IPS-NIHi11 (cell line): ENCODE measurements at places on chromosomes 2 and 18.
A peak's percentile ranks its signal among the peaks of the same experiment; 100 is the strongest.

GRCh38 chr18:48519431-48520100, 19.3 kb upstream of the CTIF start:
- no peak for DNase-seq

DNA sequence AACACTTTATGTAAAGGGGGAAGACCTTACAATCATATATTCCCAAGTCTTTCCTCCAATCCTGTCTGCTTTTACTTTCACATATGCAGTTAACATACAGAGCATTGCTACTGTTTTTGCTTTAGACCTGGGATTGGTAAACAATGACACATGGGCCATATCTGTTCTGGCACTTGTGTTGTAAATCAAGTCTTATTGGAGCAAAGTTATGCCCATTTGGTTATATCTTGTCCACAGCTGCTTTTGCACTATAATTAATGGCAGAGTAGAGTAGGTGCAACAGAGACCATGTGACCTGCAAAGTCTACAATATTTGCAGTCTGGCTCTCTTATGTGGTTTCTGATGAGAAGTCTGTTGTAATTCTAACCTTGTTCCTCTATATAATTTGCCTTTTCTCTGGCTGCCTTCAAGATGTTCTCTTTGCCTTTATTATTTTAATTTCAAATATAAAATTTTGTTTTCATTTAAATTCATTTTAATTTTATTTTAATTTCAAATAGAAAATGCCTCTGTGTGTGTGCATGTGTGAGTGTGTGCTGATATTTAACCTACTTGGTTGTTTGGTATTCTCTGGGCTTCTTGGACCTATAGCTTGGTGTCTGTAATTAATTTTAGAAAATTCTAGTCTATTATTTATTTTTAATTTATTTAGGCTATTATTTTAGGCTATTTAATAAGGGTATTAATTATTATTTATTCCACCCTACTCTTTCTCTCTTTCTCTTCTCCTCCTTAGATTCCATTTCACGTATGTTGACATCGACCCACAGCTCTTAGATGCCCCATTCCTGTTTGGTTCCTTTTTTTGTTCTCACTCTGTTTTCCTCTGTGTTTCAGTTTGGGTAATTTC, 16.8 kb upstream of the LPIN1 start:
- no peak for DNase-seq

GRCh38 chr2:212766921-212767320, 228.3 kb upstream of the ERBB4 start:
- DNase-seq: no peak

GRCh38 chr2:227507963-227508362, 36.0 kb downstream of the AGFG1 start:
- no peak for DNase-seq

GRCh38 chr18:27428716-27429475, 243.8 kb upstream of the CHST9 start:
- no peak for DNase-seq

- no peak for DNase-seq
Observed at GRCh38 chr2:67169417-67170140, 227.6 kb upstream of the ETAA1 start.

- no peak for DNase-seq
Observed at GRCh38 chr18:1464444-1465217, 560.0 kb downstream of the ADCYAP1 start.

- no peak for DNase-seq
Observed at GRCh38 chr18:63681449-63682340, 20.0 kb upstream of the SERPINB3 start.

GRCh38 chr2:174623106-174623637, 25.6 kb upstream of the WIPF1 start:
- DNase-seq: no peak

DNA sequence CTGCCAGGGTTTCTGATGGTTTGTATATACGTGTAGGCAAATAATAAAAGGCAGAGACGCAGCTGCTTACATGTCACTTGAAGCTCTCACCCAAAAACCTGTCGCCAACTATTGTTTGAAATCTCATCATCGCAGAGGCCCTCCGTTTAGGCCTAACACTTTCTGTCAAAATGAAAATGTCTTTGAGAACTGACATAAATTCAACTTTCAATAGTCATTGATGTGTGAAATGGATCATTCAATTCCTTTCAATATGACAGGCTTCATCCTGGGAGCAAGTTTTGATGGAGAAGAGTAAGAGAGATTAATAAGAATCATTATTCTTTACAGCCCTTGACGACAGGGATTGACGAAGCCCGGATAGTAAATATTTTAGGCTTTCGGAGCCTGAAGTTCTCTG, 2.7 kb downstream of the ACTG2 start:
- no peak for DNase-seq

- no peak for DNase-seq
Observed at GRCh38 chr18:5975111-5976002, 80.0 kb upstream of the TMEM200C start.

DNA sequence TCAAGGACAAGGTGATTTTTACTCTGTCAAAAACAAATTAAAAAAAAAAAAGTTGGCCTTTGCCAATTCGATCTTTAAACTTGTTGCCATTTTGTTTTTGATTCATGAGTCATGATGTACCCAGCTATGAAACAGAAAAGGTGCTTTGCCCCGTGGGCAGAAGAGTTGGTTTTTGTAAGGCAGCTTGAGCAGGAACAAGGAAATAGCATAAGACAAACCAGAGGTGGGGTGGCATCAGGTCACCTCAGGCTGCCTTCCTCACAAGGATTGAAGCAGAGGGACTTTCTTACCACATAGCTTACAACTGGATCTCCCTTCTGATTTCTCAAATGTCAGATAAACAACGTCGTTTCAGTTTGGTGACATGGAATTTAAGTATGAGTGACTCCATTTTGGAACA, 123.8 kb downstream of the ARL4C start:
- DNase-seq: no peak

GRCh38 chr2:55097461-55098410, 47.5 kb upstream of the RTN4 start:
- no peak for DNase-seq

DNA sequence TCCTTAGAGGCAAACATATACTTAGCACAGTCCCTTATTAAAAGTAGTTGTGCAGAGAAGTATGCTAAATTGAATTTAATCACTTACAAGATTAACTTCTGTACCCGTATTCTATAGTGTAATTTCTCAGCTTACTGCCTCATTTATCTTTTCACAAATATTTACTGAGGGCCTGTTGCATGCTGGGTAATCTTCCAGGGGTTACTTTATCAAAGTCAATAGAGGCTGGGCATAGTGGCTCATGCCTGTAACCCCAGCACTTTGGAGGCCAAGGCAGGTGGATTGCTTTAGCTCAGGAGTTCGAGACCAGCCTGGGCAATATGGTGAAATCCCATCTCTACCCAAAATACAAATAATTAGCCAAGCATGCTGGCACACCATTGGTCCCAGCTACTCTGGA, 111.7 kb upstream of the RAB27B start:
- no peak for DNase-seq

DNA sequence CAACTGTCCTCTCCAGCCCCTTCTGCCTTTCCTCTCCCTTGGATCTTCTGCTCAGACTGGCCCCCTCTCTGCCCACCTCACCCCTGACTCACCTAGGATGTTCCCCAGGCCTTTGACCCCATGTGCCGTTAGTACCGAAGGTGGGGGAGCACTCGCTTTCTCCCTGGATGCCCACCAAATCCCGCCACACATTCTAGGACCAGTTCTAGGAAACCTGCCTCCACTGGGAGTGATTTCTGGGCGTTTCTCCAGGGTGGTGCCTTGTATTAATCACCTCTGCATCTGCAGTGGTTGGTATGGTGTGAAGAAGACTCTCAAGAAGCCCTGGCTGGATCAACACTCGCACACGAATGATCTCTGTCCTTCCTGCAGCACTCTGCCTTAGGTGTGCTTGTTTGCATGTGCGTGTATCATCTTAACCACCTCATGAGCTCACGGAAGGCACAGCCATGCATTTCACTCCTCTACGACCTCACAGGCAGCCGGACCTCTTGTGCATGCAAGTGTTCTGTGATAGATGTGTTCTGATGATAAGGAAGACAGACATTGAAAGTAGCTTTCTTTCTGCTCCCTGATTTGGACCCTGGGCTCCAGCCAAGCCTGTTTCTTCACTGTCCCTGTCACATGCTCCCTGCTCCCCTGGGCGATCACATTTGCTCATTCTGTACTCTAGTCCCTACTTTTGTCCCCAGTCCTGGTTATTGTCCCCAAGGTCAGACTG, 69.4 kb downstream of the LIPG start:
- DNase-seq: no peak

- DNase-seq: no peak
Observed at GRCh38 chr2:83953697-83954096, 505.4 kb downstream of the SUCLG1 start.

GRCh38 chr2:239945751-239946561, 79.2 kb downstream of the NDUFA10 start:
- DNase-seq: no peak

GRCh38 chr2:233847248-233847898, 7.0 kb downstream of the HJURP start:
- no peak for DNase-seq

DNA sequence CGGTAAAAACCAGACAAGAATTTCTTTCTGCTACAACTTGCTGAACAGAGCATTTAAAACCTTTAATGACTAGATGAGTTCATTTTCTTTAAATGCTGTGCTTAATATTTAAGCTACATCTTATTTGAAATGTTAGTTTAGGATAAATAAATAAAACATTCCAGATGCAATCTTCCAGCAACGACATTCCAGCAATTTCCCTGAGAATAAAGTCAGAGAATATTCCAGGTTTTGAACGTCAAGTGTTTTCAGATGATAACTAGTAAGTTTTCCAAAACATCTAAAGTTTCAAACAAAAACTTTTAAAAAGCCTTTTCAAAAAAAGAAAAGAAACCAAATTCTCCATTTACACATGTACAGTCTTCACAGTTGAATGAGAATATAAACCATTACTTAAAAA, 104.8 kb downstream of the PPP1R1C start:
- DNase-seq: no peak

DNA sequence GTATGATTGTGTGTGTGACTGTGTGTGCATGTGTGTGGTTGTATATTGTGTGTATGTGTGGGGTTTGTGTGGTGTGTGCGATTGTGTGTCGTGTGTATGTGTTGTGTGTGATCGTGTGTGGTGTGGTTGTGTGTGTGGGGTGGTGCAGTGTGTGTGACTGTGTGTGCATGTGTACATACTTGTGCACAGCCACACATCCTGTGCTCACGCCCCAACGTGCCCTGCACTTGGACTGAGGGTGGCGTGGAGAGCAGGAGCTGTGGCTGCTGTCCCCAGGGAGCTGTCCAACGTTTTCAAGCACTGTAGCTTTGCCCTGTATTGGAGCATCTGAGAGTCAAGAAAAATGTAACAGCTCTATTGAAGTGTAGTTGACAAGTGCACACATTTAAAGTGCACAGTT, 243.2 kb upstream of the HDAC4 start:
- DNase-seq: peak; percentile 41

DNA sequence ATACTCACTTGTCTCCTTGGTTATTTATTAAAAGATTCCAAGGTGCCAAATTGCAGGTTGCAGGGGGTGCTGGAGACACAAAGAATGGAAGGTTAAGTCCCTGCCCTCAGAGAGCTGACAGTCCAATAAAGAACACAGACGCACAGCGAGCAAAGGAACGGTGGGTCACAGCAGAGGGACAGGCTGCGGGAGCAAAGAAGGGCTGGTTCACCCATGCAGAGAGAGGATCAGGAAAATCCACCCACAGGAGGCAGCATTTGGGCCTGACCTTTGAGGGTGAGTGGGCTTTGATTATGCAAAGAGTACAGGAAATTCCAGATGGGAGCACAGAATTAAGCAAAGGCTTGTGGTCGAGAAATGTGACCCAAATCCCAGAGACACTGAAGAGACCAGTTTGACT, 45.0 kb downstream of the ZBTB7C start:
- no peak for DNase-seq

DNA sequence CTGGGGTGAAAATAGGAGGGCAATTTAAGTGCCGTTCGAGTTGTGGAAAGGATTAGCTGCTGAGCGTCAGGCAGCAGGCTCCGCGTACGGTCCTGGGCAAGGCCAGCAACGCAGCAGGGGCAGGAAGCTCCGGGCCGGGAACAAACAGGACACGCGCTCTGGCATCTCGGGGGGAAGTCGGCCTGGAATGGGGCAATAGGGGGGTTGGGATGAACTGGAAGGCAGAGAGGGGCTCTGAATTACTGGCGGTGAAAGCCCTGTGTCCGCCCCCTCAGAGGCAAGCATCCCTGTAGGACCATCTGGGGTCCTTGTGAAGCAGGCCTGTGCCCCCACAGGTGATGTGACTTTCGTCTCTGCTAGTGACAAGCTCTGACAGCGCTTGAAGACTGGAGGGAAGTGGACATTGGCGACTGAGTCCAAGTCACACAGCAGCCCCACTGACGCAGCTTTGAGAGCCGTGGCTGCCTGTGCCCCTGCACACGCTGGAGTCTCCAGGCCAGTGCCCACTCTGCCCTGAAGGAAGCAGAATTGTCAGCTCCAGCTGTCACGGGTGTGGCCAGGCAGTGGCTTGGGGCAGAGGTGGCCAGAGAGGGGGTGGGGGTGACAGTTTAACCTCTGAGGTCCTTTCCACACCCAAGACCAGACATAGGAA, 22.3 kb downstream of the GPR35 start:
- no peak for DNase-seq

GRCh38 chr2:20568501-20569463, 82.1 kb downstream of the HS1BP3 start:
- DNase-seq: no peak

GRCh38 chr18:36274083-36274715, 23.3 kb upstream of the FHOD3 start:
- no peak for DNase-seq

DNA sequence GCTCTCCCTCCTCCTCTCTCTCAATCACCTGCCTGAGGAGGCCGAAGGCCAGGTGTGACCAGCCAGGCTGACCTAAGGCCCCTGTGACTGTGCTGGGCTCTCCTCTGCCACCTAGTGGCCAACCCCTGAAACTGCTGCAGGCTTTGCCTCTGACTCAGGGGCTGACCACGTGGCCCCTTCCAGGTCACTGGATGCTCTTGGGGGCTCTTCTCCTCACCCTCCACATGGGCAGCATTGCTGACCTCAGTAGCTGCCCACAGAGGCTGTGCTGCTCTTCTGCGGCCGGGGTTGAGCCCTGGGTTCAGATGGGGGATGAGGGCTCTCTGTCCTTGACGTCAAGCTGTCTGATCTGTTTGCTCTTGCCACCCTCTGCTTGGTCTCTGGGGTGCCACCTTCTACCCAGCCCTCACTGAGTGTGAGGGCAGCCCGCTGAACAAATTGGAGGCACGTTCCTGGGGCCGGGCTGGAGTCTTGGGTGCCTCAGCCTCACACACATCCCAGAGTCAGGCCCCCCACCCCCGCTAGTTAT, 122.7 kb downstream of the TWIST2 start:
- DNase-seq: peak; percentile 92

DNA sequence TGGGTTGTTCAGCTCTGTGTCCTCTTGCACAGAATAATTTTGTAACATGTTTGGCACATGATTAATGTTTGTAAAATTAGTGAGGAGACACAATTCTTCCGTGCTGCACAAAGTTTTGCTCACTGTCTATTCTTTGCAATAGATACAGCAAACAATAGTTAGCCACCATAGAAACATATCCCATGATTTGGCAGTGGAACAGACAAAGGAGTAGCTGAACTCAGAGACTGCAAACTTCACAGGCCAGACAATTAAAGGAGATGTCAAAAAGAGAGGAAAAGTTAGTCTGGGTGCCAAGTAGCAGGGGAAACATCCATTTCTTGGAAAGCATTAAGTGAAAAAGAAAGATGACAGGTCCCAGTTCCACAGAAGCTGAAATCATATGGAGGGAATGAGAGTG, 267.4 kb upstream of the NRXN1 start:
- DNase-seq: no peak
